SIG-M5 (cell line): ENCODE measurements at places on chromosomes 3 and 15.

DNA sequence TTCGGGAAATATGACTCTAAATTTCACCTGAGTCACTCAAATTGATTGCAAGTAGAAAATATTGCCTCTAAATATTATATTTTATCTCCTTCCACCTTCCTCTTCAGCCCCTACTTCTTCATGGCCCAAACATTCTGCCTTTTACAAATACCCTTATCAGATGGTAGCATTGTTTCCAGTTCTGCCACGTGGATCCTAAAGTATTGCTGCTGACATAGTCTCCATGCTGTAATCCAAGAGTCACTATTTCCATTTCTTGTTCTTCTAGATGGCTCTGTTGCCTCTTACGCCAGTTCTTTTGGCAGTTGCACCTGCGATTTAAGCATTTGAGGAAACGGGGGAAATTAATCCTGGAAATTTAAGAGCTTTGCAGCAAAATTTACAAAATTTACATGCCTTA is 13.6 kb downstream of the LMOD3 start:
- DNase-seq = no peak

DNA sequence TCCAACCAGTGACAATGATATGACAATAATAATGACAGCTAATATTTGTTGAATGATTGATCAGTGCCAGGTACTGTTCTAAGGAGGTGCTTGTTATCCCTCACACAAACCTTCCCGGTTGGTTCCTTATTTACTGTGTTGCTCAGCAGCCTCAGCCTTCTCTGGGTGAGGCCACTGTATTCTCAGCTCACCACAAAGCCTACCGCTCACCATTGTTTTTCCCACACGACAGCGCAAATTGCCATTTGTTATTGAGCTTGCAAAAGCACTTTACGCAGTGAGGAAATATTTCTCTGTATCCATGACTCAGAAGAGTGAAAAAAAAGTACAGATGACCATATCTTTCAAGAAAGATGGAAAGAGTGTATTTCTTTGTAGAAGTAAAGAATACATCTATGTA is 49.5 kb upstream of the PDZRN3 start:
- no peak for DNase-seq

DNA sequence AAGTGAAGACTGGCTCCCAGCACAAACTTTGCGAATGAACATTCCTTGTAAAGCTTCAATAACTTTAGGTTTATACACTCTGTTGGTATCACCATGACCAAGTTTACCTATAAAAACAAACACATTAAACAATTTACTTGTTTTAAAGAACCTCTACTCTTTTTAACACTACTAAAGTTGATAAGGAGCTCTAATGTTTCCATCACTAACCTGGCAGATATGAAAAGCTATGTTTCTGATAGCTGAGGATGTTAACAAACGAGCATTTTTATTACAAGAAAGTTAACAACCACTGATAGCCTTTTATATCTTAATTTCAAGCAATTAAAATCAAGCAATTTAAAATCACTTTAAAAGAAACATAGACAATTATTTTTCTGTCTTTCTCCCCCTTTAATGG is 80.8 kb downstream of the HERC1 start:
- no peak for DNase-seq

GRCh38 chr3:152682477-152682876 is 152.5 kb upstream of the P2RY1 start:
- DNase-seq = no peak

GRCh38 chr3:65742914-65743313 is 295.8 kb downstream of the MAGI1 start:
- DNase-seq = no peak

DNA sequence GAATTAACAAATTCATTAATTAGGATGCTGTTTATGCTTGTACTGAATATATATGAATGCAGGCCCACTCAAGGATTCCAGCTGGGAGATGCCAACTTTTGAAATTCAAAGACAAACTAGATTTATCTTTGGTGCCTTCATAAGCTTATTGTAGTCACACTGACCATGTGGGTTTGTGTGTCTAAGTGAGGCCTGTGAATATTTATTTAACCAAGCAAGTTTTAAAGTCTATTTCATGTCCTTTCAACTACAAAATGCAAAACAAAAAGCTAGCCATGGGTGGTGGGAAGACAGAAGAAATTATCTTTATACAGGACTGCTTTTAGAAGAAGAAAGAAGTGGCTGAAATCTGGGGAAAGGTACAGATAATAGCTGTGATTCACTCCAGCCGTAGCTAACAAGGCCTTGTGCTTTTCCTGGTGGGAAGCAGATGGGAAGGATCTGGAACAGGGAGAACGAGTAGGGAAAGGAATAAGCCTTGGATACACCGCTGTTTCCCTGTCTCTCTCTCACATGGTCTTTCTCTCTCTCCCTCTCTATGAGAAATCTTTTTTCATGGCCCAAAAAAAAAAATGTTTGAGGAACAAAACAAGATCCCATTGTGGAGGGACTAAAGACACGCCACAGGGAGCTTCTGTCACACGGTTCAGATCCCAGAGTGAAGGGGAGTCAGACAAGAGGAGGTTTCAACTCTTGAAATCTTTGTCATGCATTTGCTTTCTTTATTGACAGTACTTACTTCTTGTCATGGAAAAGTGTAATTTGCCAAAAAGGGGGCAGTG is 225.5 kb downstream of the RORA start:
- no peak for DNase-seq

- DNase-seq = no peak
Observed at GRCh38 chr3:117820658-117821299, 1111.2 kb downstream of the TUSC7 start.

DNA sequence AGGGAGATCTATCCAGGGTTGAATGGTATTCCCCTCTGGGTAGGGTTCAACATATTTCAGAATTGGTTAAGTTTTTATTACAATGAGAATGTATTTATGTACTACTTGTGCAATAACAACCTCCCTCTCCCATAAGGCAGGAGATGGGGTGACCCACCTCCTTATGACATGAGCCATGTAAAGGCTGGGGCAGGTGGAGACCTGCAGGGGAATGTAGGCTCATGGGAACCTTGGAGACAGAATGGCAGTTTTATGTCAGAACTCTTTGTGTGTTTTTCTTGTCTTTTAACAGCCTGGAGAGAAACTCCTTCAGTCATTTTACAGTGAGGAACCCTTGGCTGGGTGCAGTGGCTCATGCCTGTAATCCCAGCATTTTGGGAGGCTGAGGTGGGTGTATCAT is 24.6 kb upstream of the INSYN1 start:
- no peak for DNase-seq

DNA sequence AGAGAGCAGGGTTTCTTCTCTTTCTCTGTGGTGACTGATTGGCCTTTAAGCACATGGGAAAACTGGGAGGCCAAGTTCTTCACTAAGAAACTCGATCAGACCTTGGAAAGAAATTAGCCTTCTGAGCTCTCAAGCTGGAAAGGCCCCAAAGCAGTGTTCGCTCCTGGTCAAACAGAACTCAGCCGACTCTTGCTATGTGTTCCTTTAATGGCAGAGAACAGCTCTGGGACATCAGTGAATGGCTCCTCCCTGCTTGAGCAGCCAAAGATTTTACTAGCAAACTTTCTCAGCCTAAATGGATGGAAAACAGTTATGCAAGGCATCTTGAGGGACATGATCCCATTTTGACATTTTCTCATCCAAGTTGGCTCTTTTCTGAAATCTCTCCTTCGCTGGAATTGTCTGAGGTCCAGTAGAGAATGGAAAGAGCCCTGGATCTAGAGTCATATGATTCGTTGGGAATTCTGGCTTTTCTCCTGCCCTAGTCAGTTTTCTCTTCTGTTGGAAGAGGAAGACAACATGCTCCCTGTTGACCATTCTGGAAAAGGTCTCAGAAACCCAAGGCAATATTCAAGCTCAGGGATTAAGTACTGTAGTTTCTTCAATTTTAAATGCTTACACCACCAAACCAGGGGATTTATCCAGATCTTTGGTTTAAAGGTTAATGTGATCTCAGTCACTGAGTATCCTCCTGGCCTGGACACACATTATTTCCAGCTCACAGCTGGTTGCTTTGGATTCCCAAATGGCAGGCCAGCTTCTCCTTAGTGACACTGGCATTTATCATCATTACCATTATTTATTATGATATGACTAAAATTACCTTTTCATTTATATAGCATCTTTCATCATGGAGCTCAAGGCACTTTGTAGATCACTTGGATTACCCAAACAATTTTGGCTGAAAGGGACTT is 319.6 kb downstream of the AGBL1 start:
- DNase-seq = no peak

GRCh38 chr3:187743195-187744141 is 1.8 kb downstream of the BCL6 start:
- DNase-seq = no peak

GRCh38 chr3:154926721-154927120 is 153.4 kb upstream of the MME start:
- DNase-seq = no peak

DNA sequence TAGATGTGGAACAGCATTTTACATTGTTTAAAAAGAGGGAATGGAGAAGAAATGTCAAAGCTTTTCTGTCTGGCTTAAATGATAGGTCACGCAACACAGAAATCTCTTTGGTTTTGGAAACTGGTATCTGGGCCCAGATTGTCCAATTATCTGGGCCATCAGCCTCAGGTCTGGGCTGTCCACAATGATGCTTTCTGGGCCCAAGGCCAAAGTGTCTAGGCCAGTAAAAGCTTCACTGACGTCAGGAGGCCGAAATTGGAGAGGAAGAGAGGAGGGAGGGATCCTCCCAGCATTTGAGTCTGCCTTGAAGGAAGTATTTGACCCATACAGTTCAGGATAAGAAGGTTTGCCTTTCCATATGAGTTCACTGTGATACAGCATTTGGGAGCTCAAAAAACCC is 60.7 kb upstream of the ALDH1A3 start:
- DNase-seq = no peak

GRCh38 chr3:4233488-4233887 is 69.7 kb upstream of the SETMAR start:
- DNase-seq = no peak
